ENCODE measurements at places on chromosomes 5 and 9. TPM values are rescaled to one million over a fixed set of nuclear protein-coding genes. Genes with fewer than 3 reads are reported as not detected.

THG1L gene
- 6.1 TPM for total RNA-seq

DNA sequence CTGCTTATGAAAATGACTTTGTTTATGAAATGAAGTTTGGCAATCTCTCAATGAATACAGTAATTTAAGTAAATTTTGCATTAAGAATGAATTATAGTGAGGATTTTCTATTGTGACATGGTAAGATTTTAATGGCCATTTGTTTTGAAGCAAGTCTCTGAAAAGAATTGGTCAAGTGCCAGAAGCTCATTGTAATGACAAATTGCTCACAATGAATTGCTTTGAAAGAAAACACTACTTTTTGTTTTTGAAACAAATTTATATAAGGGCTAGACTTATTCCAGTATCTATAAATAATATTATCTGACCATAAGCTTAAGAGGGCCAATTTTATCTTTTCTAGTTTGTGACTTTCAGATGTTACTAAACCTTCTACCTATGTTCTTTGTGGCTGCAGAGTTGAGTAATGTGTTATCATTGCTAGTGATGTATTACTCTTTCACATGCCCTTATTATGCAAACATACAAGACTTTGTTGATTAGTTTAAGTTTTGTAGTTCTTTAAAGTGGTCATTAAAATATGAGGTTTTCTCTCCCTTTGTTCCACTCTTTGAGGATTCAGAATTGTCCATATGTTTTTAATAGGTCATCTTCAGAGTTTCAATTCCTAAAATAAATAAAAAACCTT, 93.0 kb upstream of the ZNF608 start:
- DNase-seq, result peak; percentile 32

DNA sequence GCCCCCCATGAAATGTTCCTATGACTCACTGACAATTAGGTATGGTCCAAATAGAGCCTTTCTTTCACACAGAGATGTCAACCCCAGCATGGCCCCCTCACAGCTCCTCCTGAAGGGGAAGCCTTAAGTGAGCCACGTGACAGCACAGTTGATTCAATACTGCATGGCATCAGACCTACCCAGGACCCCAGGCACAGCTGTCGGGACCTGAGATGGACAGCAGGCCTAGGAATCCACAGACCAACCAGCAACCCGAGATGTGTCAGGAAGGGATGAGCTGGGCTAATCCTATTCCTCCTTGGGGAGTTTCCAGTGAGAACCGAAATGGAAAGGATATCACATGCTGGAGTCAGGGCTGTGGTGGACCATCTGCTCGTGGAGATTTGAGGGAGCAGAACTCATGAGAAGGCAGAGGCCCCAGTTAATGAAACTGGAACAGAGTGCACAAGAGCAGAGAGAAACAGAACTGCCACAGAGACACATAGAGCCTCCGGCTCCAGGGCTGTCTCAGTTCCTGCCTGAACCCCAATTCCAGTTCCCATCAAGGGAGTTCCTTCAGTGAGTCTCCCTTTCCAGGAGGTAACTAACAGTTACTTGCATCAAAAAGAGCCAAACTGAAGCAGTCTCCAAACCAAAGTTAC, 42.1 kb upstream of the SMIM23 start:
- DNase-seq, result no peak

DNA sequence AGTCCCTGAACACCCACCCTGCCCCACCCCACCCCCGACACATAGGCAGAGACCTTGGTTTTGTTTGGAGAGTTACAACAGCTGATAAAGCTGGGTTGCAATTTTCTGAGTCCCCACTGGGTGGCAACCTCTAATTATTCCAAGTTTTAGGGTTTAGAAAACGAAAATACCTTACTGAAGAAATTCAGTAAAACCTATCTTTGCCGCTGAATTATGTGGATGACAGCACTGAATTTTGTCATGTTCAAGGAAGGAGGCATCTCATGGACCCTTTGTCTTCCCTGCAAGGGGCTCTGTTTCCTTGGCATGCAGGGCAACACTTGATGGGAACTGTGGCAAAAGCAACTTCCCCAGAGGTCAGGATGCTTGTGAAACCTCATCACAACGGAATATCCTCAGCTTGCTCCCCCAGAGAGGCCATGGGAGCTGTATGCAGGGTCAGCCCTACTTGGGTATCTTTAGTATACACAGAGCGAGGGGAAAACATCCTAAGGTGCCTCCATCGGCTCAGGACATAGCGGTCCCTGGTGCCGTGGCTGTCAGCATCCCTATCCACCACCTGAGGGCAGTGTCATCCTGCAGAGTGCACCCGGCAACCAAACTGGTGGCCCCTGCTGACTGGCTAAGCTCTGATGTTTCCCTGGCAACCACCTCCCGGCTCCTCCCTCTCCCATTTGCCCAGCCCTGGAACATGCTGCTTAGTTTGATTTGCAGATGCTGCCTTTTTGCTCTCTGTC, 123.1 kb downstream of the RXRA start:
- peak; percentile 93 for DNase-seq

DNA sequence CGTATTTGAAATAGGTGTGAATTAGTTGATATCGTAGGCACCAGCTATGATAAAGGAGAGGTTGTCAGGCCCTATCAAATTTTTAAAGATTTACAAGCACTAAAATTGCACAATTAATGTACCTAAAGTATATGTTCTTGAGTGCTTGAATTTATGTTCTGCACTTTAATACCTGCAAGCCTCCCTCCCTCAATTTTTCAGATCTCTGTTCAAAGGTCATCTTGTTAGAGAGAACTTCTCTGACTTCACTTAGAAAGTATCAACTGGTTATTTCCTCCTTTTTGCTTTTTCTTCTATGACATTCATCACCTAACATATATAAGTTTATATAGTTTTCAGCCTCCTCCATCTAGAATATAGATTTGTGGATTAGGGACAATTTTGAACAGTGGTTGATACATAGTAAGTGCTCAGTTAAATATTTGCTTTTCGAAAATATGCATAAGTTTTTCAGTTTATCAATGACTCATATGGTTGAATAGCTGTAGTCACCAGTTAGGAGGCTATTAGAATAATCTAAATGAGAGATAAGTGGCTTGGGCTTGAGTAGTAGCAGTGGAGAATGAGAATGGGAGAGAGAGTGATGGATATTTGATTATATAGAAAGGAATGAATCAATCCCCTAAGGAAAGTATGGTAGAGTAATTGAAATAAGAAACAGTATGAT, 37.3 kb downstream of the LOX start:
- no peak for DNase-seq

PFN3 gene
- total RNA-seq, result not detected

GRCh38 chr5:36238502-36239295, 3.0 kb downstream of the NADK2 start:
- DNase-seq, result peak; percentile 52

DNA sequence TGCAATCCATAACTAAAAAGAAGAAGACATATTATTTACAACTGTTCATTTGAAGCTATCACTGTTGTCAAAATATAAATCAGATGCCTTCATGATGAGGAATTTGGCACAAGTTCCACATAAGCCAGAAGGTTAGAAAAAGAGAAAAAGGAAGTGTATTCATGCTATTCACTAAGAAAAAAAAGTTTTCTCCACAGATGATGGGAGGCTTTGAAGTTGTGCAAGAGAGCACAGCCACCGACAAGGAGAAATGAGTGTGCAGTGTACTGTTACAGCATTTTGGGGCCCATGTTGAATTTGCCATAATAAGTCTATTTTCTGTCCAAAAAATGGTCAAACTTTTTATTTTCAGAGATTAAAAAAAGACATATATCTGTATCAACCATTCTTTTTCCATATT, 32.9 kb upstream of the IFNK start:
- no peak for DNase-seq

DNA sequence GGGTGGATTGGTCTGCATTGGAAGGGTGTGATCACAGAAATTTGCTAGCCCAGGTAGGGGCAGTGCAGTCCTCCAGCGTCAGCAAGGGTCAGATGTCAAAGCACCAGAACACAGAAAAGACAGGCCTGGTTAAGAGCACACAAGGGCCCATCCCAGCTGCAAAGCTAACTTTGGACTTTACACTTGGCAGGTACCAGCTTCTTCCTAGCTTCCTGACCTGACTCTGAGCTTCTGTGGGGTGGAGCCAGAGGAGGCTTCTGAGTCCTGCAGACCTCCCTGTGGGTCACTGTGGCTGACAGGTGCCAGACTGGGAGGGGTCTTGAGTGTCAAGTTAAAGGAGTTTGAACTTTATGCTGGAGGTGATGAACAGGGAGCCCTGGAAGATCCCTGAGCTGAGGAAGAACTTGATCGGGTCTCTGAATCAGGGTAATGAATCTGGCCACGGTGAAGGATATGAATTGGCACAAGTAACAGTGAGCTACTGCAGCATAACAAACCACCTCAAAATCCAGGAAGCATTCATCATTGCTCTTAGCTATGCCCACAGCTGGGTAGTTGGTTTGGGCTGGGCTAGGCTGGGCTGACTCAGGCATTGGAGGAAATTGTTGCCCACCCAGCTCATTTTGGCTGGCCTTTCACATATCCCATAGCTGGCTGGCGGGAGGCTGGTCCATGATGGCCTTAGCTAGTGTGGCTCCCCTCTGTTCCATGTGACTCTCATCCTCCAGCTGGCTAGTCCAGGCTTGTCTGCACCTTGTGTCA, 63.4 kb downstream of the BARX1 start:
- no peak for DNase-seq

DNA sequence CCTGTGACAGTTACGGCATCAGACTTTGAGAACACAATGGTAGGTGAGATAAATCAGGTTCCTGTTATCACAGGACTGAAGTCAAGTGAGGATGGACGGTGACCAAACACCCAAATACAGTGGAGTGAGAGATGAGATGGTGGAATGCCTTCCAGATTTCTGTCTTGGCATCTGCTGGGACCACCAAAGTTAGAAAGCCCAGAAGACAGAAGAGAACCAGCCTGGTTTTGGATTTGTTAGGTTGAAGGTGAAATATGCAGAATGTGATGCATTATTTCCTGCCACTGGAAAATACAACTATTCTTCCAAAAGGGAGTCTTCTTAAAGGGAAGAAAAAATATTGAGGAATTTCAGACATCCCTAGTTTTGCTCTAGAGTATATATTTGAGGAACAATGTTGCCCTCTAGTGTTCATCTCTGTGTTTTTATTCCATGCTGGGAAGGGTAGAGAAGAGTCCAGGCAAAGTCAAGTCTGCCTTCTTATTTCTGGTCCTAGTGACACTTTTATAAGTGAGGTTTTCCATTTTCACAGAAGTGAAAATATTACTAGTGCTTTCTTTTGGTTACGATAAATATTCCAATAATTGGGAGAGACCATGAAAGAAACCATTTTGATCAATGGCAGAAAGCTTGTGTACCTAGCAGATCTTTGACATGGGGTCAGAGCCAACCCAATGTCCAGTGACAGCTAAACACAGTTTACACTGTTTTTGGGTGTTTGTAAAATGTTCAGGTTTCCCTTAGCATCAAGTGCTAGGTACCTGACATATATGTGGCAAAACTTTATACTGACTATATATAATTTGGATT, 142.3 kb upstream of the ANKH start:
- DNase-seq, result peak; percentile 75

DNA sequence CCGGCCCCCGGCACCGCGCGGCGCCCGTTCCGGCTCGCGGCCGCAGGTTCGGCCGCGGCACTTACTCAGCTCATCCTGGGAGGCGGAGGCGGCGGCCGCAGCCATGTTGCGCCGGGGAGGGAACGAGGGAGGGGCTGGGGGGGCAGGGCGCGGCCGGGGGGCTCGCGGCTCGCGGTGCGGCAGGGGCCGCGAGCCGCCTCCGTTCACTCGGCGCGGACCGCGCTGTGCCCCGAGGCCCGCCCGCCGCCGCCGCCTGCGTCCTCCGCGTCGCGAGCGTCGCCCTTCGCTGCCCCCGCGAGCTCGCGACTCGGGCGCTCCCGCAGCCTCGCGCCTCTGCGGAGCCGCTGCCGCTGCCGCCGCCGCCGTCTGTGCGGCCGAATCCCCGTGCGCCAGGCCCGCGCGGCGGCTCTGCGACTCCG, 735 bp downstream of the ECPAS start:
- DNase-seq, result no peak

FABP6 gene
- 1.0 TPM for total RNA-seq

FOCAD gene
- total RNA-seq, result 39.6 TPM

DNA sequence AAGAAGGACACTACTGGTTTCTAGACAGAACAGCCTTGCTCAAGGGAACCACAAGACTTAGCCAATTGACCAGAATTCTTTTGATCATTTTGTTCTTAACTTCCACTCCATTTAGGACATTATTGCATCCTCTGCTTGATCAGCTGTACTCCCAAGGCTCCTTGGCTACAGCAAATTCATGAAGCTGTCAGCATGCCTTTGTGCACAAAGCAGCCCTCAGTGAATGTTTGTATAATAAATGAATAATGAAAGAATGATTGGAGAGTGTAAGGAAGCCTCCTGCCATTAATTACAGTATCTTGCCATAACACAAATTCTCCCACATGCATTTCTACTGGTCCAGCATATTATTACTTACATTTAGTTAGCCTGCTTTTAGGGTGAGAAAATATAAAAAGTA, 449.6 kb downstream of the SLCO4C1 start:
- DNase-seq, result no peak

- DNase-seq, result no peak
Measured at GRCh38 chr9:13878241-13878711, 435.7 kb downstream of the NFIB start.

DNA sequence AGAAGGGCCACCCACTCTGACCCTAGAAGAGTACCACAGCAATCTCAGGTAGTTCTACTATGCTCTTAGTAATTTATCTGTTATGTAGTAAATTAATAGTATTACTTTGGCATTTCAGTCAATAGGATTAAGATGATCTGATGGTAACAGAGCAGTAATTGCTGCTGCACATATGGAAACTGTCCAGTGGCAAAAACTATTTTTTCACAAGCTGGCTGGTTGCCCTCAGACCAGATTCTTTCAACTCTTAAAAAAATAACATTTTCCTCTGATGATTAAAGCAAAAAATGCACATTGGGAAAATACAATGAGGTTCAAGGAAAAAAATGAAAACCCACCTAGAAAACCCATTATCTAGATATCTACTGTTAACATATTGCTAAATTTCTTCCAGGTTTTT, 19.7 kb downstream of the GLRA1 start:
- DNase-seq, result no peak

DNA sequence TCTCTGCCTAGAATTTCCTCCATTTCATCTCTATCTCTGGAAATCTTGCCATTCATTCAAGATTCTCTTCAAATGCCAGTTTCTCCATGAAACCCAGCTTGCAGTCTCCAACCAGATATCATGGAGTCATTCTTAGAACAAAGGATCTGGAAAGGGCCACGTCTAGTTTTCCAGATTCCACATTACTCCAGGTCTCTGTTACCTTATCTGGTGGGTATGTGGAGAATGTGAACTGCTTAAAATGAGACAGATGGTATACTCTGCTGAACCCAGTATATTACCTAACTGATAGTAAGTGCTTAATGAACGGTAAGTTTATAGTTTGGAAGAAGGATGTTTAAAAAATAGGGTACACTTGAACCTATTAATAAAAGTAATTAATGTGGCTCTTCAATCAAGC, 52.3 kb upstream of the ZSWIM6 start:
- peak; percentile 50 for DNase-seq

GRCh38 chr9:129806061-129806460, 3.1 kb downstream of the TOR1B start:
- no peak for DNase-seq

GRCh38 chr9:37453827-37454226, 11.4 kb downstream of the ZBTB5 start:
- no peak for DNase-seq

All from M059J (cell line).